ENCODE measurements at places on chromosomes 12 and 14.

GRCh38 chr14:24290746-24291145 is 8.8 kb downstream of the DHRS1 start:
- DNase-seq = no peak

DNA sequence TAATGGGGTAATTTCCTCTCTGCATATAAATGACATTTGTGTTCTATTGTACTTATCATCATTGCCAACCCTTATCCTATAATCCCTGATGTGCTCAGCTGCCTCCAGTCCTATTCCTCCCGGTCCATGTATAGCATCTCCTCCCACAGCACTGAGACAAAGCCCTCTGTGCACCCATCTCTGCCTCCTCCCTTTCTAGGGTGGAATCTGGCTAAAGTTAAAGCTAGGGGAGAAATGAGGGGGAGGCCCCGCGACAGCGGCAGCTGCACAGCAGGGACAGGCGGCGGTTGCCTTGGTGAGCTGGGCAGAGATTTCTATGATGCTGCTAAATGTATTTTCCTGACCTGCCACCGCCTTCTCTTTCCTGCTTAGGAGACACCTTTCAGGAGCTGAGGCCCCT is 12.8 kb upstream of the ZDHHC22 start:
- DNase-seq = no peak

- DNase-seq = no peak
Measured at GRCh38 chr12:68962877-68963855, 30.2 kb upstream of the CPM start.

- no peak for DNase-seq
Measured at GRCh38 chr12:77124767-77125166, 59.4 kb upstream of the E2F7 start.

DNA sequence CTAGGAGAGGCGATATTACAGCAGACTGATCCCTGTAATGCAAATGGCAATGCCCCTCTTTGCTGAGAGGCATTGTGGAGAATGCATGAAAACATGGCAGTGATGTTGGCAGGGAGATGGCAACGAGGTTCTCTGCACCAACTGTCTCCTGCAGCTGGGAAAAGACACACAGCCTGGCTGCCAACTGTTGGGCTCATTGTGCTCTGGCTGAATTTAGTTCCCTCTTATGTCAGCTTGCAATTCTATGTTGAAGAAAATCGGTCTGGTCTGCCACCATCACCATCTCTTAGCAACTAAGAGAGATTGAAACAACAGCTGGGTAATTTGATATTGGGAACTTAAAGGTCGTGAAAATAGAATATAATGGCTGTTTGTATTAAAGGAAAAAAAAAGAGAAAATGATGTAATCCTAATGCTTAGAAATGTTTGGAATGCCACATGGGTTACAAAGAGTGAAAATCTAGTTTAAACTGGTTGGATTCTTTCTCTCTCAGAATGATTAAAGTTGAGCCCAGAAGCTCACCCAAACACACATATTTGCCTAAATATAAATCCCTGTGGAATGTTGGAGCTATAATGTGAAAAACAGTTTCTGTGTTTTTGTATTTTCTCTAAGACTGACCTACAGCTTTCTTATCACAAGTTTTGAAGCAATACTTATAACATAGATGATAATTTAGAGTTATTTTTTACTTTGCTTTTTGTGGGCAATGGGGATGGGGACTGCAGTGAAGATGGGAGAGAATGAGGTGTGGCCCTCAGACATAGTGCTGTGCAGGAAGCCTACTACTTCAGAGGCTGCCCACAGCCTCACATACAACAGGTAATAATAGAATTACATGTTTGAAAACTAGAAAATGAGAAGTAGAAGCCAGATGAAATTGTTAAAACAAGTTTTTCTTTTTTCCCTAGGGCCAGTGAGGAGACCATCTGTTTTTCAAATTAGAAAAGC is 143.7 kb downstream of the AKAP6 start:
- no peak for DNase-seq

DNA sequence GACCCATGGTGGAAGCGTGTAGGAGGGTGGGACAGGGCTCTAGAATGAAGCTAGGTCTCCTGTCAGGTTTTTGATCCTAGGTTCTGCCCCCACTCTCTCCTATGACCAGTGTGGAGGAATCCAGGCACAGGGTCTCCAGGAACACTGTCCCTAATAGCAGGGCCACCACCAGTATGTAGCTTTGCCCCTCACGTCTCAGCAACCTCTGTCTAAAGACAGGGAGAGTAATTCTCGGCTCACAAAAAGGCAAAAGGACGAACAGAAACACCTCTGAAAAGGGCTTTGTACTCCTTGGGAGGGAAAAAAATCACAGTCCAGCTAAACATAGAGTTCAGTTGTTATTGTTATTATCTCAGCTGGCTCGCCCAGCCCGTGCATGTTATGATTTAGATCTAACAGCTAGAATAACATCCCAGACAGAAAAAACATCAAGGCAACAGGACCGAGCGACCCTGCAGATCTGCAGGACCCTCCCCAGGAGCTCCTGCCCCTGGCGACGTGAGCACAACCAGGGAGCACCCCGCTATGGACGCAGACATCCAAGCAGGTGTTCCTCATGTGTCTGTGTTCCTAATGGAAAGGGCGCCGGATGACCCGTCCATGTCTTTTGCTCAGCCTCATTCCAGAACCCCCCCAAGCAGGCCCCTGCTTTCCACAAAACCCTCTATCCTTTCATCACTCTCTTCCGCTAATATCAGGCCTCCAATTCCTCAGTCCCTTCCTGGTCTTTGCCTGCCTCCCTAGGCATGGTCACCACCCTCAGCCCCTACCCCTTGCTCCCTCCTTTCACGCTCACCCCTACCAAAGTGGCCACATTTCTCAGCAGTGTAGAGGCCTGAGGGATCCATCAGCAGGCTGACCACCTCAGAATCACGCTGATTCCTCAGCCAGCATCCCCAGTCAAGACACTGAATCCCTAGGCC is 14.2 kb upstream of the SLC6A12 start:
- DNase-seq = no peak

DNA sequence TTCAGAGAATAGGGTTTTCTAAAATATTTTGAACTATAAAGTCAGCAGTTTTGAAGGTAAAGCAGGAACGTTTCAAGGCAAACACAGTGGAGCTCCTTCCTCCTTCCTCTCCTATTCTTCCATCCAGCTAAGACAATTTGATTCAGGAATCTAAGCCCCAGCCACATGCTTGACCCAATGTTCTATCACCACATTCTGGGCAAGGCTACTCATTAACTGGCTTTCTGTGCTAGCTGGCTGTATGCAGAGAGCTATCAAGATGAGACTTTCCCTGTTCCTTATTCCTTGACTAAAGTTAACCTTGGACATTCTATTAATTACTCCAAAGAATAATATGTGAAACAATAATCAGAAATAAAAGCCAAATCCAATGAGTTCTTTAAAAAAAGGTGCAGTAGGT is 266.9 kb downstream of the NOVA1 start:
- DNase-seq = no peak
